Stimulated activated naive CD4-positive, alpha-beta T cell (primary cell): ENCODE measurements at places on chromosomes 2 and 18.

DNA sequence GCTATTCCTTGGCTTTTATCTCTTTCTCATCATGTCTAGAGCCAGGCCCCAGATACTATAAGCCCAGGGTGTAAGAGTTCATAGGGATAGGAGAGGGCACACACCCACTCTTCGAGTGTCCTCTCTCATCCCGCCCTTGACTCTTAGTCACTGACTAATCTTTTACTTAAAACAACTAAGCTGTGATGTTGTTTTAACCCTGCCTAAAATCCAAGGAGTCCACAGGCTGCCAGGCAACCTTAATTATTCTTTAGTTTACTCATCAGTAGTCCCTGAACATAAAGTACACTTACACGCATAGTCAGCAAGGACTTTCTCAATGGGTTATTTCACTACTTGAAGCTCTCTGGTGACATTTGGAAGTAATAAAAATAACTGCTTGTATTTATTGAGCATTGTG lies 28.4 kb downstream of the GREB1L start:
- no peak for DNase-seq

GRCh38 chr2:171726847-171727450 lies 39.7 kb downstream of the DYNC1I2 start:
- DNase-seq, result no peak

- no peak for DNase-seq
These were observed 111.5 kb upstream of the COPS8 start for GRCh38 chr2:236974148-236974547.

DNA sequence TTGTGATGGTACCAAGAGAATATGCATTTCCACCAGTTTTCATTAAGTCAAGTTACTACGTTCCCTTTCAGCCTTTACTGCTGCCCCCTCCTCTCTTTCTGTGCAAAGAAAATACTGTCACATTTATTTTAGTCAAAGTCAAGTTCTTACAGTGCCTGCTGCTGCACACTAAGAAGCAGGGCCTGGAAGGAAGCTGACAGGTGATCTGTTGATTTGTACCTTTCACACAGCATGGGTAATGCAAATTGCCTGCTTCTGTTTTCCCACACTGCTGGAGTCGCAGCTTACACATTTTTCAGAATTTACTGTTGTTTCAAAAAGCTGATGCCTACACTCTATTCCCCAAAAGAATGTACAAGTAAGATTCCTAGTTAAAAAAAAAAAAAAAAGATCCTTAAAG lies 48.7 kb upstream of the CD226 start:
- no peak for DNase-seq

- peak; percentile 49 for DNase-seq
These were observed 92.9 kb downstream of the MREG start for GRCh38 chr2:215920244-215921100.

DNA sequence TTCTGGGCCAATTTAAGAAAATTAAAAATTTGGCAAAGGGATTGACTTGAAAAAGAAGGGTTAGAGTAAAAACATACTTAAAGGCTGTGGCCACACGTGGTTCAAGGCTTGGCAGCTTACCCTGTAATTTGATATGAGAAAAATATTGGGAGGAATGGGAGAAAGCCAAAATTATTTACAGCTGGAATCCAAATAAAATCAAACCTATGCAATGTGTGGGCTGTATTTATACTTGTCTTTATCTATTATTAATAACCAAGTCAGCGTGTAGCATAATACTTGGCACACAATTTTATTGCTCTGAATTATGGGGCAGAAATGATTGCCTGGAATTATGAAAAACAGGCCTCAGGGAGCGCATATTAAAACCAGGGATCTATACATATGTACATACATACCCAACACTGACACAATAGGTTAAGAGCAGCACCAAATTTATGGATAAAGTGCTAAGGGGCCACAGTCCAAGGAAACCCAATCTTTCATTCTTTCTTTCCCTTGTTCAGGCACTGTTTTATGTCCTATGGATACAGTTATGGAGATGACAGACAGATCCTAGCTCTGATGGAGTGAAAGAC lies 35.6 kb downstream of the FAM124B start:
- no peak for DNase-seq

- no peak for DNase-seq
These were observed 558 bp upstream of the GAREM2 start for GRCh38 chr2:26172189-26172870.

DNA sequence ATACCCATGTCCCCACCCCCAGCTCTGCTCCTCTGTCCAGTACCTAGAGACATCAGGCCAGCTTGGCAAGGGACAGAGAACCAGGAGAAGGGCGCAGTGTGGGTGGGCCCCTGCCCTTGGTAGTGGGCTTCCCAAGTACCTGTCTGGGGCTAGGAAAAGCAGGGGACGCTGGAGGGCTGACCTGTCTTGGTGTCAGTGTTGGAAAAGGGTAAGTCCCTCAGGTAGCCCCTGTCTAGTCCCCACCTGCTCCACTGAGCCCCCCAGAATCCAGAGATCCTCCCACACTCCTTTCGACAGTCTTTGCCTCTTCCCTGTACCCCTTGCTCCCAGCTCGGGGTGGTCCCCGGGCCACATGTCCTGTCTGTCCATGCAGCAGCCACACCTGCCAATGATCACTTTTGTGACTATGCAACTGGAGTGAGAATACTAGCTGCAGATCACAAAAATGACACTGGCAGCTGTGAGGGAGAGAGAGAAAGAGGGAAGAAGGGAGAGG lies 14.6 kb downstream of the DNAJB2 start:
- DNase-seq, result no peak

GRCh38 chr2:12603781-12604295 lies 112.9 kb upstream of the TRIB2 start:
- no peak for DNase-seq

DNA sequence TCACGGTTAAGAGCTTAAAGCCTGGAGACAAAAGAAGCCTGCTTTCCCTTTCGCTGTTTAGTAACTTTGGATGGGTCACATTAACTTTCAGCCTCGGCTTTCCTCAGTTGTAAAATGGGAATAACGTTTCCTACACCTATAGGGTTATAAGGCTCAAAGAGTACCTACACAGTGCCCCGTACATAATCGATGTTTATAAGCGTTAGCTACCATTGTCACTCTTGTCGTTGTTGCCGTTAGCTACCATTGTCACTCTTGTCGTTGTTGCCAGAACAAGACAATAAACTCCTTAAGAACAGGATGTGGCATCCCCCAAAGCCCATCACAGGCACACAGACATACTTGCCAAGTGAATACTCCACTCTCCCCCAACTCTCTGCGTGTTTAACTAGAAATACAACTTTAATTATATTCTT lies 901 bp upstream of the MFSD6 start:
- DNase-seq, result peak; percentile 67

DNA sequence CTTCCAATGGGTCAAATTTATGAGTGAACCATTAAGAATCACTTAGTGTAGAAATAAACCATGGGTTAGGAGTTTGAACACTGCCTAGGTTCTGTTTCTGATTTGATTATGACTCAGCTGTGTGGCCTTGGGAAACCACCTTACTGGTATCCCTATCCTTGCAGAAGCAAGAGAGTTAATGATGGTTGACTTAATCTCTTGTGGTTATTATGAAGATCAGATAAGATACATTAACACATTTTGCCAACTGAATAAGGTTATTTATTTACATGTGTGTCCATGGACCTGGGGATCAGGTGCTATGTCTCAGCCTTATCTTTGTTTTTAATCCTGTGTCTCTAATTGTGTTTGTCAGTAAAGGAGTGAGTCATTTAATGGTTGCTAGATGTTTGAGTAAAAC lies 5.4 kb upstream of the KCNJ13 start:
- no peak for DNase-seq

GRCh38 chr2:20363578-20363977 lies 12.9 kb upstream of the PUM2 start:
- no peak for DNase-seq

GRCh38 chr2:82795446-82795845 lies 1663.6 kb downstream of the SUCLG1 start:
- no peak for DNase-seq

DNA sequence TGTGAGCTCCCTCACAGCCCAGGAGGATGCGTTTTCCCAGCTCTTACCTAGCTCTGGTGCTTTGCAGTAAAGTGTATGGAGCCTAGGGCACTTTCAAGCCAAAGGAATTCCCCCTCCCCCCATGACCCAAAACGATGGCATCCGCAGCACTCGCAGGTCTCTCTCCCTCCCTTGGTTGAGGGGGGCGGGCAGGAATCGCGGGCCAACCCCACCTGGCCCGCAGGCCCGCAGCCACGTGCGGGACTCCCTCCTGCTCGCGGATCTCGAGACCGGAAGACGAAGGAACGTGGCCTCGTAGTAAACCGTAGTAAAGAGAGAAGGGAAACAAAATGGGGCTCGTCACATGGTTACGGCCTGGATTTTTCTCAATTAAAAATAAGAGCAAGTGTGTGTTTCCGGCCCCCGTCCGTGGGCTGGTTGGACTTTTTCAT lies 8.5 kb downstream of the IRS1 start:
- no peak for DNase-seq

GRCh38 chr18:52319424-52319983 lies 20.5 kb upstream of the DCC start:
- DNase-seq, result no peak

DNA sequence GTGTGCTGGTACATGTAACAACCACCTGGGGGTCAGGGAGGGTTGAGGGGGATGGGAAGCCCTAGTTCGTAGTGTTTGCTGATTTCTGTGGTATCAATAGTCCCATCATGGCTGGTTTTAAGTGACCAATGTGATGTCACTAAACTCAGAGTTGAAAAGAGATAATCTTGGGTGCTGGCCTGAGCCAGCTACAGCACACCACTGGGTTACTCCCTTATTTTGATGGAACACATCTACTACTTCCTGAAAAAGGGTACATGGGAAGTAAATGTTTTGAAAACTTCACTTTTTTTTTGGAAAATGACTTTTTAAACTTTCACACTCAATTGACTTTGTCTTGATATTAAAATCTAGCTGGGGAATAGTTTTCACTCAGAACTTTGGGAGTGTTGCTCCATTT lies 87.0 kb upstream of the CXCR4 start:
- DNase-seq, result no peak

DNA sequence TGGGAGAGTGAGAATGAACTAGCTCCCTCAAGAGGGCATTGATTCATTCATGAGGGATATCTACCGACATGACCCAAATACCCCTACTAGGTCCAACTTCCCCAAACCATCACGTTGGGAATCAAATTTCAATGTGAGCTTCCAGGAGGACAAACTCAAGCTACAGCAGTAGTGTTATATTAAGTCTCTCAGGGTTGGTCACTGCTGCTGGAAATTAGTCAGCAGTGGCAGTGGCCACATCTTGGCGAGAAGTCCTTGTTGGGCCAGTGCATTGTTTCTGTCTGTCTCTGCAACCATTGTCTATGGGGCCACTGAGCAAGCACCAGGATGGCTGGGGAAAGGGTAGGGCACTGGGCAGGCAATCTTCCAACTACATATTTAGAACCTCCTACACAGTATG lies 47.5 kb downstream of the THUMPD2 start:
- no peak for DNase-seq

DNA sequence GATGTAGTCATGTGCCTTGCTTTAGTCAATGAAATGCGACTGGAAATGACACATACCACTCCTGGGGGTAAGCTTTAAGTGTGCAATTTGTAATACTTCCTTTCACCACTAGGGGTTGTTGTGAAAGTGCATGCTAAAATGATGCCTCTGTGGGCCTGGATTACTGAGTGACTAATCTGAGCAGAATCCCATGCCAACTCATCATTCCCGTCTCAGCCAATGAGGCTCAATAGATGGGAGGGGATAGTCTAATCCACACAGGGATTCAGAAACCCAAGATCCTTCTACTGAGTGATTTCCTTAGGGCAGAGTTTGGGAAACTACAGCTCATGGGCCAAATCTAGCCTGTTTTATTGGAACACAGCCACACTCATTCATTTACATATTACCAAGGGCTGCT lies 54.0 kb downstream of the HRH4 start:
- DNase-seq, result no peak

GRCh38 chr2:29597035-29597434 lies 324.4 kb downstream of the ALK start:
- DNase-seq, result no peak

- DNase-seq, result no peak
These were observed 223.8 kb downstream of the TTC32 start for GRCh38 chr2:19677825-19678518.

DNA sequence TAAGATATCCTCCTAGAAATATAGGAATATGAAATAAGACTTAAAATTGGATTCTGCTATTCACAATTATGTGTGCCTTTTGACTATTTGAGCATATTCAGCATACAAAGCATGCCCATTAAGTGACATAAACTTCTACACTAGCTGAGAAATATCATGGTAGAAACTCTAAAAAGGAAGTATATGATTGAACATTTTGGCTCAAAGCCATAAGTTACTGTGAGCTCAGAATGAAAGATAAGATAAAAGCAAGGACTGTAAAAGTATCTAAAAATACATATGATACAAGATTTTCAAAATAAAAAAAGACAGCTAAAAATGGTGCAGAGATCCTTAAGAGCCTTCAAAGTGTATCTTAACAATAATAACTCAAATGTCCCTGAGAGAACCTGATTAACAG lies 340.5 kb upstream of the SLC39A10 start:
- peak; percentile 1 for DNase-seq

DNA sequence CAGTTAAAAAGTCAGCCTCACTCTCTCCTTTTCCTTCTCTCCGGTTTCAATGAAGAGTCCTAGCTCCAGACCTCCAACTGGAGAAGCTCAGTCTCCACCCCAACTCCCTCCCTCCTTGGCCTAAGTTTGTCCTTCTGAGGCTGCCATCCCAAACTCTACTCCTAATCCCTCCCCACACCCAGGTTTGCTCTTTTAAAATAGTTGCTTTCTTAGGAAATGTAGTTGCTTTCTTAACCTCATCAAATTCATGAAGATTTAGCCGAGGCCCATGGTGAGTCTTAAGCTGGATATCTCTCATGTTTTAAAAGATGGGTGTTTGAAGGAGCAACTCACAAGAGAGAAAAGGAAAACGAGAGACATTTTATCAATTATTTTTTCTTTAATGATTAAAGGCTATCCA lies 937 bp upstream of the LANCL1 start:
- no peak for DNase-seq

DNA sequence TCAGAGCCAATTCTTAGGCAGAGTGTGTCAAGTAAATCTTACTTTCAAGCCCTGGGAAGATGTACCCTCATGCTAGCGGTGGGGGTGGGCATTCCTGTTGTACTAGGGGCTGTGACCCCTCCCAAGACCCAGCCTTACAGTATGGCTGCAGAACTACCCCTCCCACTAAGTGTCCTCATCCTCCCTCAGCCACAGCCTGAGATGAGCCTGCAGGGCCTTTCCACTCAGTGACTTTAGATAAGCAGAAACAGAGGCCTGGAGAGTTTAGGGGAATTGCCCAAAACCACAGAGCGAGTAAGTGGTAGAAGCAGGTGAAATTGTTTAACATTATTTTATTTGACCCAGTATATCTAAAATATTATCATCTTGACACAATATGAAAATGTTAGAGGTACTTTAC lies 36.6 kb downstream of the TTC32 start:
- DNase-seq, result no peak

GRCh38 chr2:235939471-235939870 lies 228.7 kb downstream of the GBX2 start:
- DNase-seq, result no peak

- DNase-seq, result peak; percentile 39
These were observed 30.4 kb downstream of the CYTIP start for GRCh38 chr2:157413326-157414035.

GRCh38 chr18:80246445-80247392 lies 595 bp downstream of the PARD6G start:
- no peak for DNase-seq
